ENCODE measurements at places on chromosomes 12 and 14.

DNA sequence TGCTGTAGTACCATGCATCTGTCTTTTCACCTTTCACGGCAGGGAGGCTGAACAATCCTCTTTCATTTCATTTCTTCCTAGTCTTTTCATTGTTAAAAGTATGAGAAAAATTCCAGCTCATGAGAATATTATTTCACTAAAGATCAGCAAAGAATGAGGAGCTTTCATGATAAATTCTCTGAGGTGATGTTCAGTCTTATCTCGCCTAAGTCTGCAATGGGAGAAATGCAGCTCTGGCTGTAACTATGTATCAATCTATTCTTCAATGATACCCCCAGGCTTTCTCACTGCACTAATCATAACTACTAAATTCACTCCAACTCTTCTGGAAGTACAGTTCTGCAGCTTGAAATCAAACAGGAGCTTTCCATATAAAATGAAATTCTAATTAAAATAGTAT, 15.7 kb downstream of the FOXG1 start:
- no peak for DNase-seq

GRCh38 chr12:121858662-121859572, at the start of gene HPD:
Gene HPD (minus strand): TSS chr12:121858859. CDS start chr12:121858823, 36 bp downstream.
- no peak for DNase-seq

DNA sequence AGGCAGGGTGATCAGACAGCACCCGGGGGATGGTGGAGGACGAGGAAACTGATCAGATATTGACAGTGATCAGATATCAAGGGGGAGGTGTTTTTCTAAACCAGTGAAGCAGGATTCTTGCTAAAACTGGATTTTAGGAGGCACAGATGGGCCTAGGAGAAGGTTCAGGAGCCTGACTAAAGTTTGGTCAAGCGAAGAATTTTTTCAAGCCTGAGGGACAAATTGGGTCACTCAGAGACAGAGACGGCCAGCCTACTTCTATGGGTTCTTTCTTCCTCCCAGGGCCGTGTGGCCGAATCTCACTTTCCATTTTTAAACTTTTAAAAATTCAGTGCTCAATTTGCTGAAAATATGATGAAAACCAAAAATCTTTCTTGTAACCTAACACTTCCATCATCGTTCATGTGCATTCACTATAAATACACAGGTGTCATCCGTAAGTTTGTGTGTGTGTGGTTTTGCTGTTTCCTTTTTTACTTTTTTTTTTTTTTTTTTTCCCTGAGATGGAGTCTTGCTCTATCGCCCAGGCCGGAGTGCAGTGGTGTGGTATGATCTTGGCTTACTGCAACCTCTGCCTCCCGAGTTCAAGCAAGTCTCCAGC, 68.5 kb downstream of the RIN3 start:
- DNase-seq = no peak

- DNase-seq = no peak
Measured at GRCh38 chr14:56195704-56196103, 77.5 kb downstream of the PELI2 start.

DNA sequence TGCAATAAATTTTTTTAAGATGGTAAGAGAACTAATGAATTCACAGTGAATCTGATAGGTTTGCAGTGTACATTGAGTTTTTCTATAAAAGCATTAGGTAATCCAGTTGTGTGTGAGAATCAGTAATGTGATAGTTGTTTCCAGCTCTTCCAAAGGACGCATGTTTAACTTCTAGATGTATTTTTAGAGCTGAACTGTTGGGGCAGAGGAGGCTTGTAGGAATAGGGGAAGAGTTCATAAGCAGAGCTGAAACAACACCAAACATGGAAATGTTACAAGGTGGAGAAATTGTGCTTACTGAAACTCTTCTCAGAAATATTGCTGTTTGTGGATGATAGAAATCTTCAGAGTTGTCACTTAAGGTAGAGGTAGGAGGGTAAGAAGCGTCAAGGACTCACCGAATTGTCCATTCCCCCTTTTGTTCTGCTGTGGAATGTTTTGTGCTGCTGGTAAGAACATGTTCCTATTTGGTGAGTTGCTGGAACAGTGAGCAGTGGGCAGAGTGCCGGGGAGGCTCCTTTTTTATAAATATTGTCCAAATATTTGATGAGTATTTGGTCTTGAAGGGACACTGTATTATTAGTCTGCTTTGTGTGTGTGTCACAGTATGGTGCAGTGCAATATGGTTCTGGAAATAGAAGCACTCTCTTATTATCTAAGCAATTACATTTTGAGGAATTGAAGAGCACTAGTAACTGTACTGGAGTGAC, 76.7 kb downstream of the ANO6 start:
- no peak for DNase-seq

DNA sequence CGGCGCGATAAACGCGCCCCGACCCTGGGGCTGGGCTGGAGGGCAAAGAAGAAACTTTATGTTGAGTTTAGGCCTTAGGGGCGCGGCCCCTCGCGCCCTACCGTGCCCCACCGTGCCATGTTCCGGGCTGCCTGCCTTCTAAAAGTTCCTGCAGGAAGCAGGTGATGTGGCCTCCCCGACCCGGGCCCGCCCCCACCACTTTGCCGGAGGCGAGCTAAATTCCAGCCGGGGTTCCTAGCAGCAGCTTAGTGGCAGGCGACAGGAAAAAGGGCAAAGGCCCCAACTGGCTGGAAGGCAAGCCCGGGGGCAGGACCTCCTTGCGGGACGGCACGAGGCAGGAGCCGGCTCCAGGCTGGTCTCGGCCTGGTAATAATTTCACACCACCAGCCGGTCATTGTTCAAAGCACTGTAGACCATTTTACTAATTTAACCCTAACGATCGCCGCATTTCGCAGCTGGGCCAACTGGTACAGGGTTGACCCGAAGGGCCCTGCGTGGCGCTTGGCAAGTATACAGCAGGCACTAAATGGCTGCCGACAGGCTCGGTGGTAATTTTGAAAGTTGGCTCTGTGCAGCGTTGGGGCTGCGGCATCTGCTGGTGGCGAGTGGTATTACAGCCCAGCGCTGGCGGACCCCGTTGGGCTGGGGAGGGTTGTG, 895 bp upstream of the CCDC88C start:
- DNase-seq = peak; percentile 87

DNA sequence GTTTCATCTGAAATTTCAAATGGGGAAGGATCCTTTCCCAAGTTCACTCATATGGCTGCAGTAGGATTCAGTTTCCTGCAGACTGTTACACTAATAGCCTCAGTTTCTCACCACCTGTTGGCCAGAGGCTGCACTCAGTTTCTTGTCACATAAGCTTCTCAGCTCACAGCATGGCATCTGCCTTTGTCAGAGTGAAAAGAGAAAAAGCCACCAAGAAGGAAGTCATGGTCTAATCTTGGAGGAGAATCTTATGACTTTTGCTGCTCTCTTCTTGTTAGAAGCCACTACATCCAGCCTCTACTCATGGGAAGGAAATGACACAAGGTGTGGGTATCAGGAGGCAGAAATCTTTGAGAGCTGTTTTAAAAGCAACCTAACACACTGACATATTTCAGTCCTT, 39.4 kb upstream of the BTG1 start:
- DNase-seq = no peak

Data from naive thymus-derived CD8-positive, alpha-beta T cell (primary cell).